ENCODE measurements at places on chromosomes 4 and X.
A peak's percentile ranks its signal among the peaks of the same experiment; 100 is the strongest.

GRCh38 chr4:84151574-84151973 lies 347.5 kb downstream of the NKX6-1 start:
- no peak for DNase-seq

DNA sequence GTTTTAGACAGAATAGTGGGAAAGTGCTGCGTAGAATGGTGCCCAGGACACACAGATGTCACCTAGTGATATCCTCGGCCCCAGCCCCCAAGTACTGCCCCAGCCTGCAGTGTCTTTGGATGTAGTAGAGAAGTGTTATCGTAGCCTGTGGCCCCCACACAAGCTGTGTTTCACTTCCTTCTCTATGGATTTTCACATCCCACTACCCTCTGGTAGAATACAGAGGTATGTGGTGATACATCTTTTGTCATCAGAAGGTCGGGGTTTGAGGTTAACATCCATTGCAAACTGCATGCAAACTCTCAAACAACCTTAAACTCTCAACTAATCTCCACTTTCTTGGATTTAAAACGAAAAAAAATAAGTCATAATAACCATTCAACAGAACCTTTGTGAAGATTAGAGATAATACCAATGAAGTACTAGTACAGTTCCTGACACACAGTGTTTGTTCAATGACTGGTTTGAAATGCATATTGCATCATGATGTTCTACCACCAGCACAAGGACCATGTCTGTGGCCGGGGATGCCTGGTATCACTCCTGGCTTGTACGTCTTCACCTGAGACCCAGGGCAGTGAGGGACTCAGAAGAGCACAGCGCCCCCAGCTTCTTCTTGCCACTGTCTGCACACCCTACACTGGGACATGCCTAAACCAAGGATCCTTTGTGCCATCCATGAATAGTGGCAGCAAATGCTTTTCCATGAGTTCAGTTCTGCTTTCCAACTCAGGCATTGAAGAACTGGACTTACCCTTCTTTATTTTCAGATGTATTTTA lies 267.3 kb downstream of the DCTD start:
- DNase-seq = peak; percentile 34

DNA sequence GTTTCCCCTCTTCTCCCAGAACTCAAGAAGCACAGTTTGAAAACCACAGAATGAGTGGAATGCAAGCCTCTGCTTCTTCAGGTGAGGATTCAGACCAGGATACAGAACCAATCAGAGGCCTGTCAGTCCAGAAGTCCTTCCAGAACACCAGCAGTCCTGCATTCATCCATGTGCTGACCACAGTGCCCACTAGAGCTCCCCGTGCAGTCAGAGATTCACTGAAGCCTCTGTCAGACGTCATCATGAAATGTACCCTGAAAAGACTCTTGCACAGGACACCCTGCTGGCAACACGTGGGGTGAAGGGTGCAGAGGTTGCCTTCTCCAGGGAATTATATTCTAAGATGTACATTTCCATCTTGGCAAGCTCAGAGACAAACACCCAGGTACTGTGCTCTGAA lies 75.9 kb upstream of the LSM6 start:
- no peak for DNase-seq

DNA sequence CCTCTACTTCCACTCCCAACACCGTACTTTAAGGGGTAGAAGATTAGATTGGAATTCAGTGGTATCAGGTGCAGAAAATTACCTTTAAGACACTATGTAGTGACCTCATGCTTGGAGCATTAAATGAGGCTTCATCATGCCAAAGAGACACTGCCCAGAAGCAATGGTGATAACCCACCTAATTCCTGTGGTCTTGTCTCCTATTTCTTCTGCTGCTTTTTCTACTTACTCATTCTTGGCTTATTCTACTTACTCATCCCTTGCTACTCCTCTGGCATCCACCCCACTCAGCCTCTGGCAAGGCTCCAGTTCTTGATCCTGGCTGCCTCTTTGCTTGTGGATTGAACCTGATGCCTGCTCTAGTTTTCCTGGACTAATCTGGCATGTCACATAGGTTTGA lies 62.3 kb upstream of the ADAMTS3 start:
- DNase-seq = no peak

GRCh38 chrX:118631586-118631985 lies 95.8 kb upstream of the IL13RA1 start:
- DNase-seq = no peak

DNA sequence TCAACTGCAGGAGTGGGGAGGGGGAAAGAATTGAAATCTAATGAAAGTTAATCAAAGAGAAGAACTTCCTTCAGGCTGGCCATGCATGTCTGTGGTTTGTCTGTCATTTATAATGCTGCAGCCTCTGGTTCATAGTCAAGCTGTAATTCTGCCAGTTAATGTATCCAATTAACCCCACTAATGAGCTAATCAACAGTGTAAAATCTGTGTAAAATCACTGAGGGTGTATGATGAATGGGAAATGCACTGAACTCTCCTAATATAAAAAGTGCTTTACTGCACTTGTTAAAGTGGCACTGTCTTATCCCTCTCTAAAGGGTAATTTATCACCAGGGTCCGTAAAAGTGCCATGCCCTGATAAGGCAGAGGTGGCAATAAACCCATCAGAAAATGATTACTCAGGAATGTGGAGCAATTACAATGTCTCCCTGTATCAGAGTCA lies 798.1 kb downstream of the PDHA2 start:
- DNase-seq = no peak

- DNase-seq = no peak
These were observed 77.6 kb downstream of the MXRA5 start for GRCh38 chrX:3268829-3269228.

DNA sequence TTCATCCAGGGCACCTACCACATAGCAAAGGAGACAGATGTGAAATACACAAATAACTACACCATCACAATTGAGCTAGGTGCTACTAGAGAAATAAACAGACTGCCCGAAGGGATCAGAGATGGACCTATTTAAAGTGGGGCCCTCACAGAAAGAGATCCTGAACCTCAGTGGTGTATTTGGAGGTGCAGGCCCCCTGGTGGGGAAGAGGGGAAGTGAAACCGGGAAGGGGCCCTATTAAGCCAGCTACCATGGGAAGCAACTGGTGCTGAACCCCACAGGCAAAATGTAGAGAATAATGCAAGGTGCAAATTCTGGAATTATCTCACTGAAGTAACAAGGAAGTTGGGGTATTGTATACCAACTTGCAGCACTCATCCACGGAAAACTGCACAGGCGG lies 78.6 kb upstream of the FAM9A start:
- DNase-seq = peak; percentile 48

DNA sequence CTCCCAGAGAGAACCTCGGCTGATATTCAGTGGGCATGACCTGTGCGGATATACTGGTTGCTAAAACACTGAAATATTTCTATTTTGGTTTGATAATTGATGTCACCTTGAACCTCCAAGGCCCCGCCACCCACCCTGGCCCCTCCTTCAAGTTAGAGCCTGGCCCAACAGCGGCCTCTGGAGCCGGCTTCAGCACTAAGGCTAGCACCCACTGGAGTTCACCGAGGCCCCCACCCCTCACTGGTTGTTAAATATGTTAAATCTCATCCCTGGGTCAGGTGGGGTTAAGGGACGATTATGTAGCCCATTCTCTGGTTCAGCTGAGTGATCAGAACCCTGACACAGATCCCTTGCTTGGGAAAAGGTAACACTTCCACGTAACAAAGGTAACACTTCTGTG lies 24.3 kb downstream of the SEL1L3 start:
- no peak for DNase-seq

GRCh38 chr4:145066063-145066501 lies 31.9 kb downstream of the ANAPC10 start:
- no peak for DNase-seq

DNA sequence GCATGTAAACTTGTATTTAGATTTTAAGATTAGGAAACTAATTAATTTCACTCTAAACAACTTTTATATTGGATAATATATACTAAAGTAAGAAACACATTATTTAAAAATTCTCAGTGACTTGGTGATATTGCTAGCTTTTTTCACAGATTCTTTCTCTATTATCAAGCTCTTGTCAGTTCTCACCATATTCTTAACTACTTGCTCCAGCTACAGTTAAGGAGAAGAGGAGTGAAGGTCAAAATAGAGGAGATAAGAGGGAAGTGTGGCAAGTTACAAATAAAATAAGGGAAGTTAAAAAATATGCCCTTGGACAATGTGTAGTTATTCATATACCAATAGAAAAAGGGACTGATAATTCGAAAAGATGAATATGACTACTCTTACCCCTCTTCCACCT lies 34.7 kb upstream of the NAF1 start:
- DNase-seq = no peak

DNA sequence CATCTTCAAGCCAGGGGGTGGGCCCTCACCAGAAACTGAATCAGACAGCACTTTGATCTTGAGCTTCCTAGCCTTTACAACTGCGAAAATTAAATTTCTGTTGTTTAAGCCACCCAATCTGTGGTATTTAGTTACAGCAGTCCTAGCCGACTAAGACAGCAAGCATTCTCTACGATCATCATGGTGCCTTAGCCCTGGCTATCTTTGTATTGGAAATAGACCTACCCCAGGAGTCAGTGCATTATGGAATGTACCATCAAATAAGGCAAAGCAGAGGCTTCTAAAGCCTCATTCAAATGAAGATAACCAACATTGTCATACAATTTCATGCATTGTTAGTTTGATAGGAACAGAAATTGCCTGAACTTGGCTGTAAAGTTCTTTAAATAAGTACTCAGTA lies 75.0 kb downstream of the PARM1 start:
- DNase-seq = no peak

GRCh38 chrX:131073607-131074006 lies 15.5 kb downstream of the ARHGAP36 start:
- DNase-seq = no peak

DNA sequence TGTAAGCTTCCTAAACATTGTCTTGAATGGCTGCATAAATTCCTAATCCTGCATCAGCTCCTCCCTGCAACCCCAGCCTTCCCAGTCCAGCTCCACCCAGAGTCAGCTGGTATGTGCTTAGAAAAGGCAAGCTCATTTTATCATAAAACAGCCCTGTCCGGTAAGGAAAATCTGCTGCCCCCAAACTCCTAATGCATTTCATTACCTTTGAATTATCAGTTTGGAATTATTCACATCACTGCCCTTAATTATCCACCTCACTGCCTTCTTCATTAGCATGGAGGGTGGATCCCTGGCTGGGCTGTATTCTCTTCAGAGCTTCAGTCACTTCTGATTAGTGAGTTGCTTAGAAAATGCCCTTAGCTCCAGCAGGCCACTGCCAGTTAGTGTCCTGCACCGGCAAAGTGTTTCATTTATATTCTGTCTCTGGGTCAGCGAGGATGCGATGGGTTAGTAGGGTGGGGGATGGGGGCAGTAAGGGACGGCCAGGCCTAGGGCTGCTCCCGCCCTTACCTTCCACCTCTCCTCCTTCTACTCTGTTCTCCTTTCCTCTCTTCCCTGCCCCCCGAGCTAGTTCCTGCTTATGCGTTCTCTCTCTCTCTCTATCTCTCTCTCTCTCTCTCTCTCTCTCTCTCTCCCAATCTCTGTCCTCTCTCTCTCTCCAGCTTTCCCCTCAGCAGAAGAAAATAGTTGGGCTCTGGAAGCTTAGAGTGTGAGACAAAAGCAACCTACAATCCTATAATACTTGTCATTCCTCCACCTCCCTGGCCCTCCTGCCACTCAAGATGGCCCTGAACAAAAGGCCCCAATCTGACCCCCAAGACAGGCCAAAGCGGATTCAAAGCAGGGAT lies 174.8 kb upstream of the KLF3 start:
- peak; percentile 44 for DNase-seq

DNA sequence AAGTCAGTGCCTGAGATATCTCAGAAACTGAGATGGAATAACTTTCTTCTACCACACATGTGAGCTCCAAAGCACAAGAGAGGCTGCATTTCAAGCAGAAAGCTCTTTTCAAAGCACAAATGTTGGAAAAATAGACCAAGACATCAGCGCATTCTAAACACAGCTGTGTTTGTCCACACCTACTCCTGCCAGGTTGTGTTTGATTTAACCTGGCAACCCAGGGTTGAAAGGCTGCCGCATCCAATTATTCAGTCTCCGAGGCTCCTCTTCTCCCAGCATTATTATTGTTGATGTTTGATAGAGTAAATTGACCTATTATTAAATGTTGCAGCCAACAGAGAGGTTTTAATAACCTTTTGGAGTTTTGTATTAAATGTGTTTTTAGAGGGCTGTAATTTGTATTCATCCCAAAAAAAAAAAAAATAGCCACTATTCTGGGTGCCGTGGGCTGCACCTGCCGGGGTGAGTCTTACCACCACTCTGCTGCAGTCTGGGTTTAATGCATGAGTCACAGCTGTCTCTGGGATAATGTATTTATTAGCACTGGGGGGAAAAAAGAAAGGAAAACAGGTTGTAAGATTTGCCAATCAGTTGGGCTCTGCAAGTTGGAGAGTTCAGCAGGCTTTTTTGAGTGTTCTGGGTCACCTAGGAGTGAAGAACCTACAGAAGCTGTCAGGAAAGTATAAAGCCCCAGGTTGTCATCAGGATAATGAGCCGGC lies 105.2 kb upstream of the NOCT start:
- no peak for DNase-seq

GRCh38 chr4:38166768-38167167 lies 206.6 kb downstream of the PTTG2 start:
- no peak for DNase-seq

DNA sequence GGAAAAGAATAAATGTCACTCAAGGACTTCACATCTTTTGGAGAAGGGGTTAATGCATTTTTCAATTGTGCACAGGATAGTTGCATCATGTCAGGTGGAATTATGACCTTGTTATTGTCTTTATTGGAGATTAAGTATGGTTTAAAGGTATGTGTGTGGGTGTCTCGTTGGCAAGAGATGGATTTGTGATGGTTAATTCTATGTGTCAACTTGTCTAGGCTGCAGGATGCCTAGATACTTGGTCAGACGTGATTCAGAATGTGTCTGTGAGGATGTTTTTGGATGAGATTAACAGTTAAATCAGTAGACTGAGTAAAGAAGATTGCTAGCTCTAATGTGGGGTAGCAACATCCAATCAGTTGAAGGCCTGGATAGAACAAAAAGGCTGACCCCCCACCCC lies 42.2 kb upstream of the HSD17B10 start:
- DNase-seq = no peak

GRCh38 chr4:37803348-37803973 lies 23.0 kb upstream of the PGM2 start:
- no peak for DNase-seq

GRCh38 chr4:135050086-135050717 lies 848.6 kb upstream of the PABPC4L start:
- DNase-seq = no peak

- DNase-seq = peak; percentile 88
These were observed at the start of gene TRIM2 for GRCh38 chr4:153204247-153204671. Gene TRIM2 (plus strand): TSS chr4:153204443. CDS start chr4:153204531, 88 bp downstream.

DNA sequence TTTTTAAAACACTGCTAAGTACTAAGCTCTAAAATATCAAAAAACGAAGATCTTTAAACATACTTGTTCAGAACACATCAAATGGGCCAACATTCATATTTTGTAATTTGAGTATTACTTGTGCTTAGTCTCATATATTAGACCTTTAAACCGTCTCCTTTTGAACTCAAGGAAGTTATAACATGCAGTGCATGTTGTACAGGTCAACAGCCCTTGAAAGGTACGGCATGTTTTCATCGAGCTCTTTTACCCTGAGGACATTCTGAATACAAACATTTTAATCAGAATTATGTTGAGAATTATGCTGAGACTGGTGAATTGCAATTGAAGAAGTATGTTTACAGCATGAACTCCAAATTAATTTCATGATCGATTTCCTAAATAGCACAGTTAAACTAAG lies 7.0 kb upstream of the ASB11 start:
- no peak for DNase-seq

Data from H9 (cell line).